ENCODE measurements at places on chromosomes 16 and 17.

GRCh38 chr16:73308771-73309170 lies 260.8 kb upstream of the ZFHX3 start:
- no peak for DNase-seq

DNA sequence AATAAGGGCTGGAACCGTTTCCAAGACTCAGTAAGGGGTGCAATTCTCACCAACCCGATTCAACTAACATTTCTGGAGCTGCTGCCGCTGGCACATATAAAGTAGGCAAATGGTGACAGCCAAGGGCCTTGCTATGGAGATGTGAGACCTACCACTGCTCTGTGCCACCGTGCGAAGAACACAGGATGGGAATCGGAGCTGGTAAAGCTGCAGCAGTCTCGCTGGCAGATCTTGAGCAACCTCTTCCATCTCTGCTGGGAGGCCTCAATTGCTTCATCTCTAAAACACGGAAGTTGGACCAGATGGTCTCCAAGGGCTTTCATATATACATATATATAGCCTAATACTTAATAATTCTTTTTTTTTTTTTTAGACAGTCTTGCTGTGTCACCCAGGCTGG lies 128.9 kb upstream of the RCVRN start:
- DNase-seq, result no peak

- no peak for DNase-seq
Observed at GRCh38 chr16:17403859-17404545, 66.8 kb downstream of the XYLT1 start.

DNA sequence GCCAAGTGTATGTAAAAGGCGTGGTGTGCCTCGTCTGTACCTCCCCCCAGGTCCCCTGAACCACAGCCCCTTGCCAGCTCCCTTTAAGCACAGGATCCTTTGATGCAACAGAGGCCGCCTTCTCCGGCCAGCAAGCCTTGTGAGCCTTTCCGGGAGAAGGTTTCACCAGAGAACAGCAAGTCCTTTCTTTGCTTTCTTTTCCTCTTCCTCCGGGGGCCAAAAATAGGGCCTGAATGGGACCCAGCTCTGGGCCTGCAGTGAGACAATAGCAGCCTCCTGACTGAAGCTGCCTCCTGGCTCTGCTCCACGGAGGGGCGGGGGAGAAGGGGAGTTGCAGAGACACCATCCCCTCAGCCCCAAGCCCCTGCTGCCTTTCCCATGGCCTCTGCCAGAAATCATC lies 9.0 kb downstream of the ADGRG1 start:
- no peak for DNase-seq

DNA sequence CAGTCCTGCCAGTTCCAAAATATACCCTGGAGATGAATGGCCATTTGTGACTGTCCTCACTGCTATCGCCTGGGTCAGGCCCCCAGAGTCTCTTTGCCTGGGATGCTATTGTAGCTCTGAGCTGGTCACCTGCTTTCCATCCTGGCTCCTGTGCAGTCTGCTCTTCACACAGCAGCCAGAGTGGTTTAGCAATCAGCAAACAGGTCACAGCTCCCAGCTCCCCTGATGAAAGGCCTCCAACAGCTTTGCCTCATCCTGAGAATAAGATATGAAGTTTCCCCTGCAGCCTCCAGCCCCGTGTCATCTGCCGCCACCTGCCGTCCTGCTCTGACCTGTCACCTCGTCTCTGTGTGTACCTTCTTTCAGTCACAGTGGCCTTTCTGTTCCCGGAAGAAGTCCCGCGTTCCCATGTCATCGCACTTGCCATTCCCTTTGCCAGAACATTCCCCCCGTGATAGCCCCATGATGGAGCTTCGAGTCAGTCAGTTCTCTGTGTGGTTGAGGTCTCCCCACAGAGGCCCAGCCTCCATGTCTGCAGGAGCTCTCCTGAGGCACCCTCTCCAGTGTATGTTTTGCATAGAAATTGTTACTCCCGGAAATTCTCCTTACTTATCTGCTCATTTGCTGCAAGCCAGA lies 281.5 kb downstream of the SNX29 start:
- no peak for DNase-seq

GRCh38 chr17:28881533-28882056 lies 15.9 kb downstream of the FLOT2 start:
- DNase-seq, result peak; percentile 81

DNA sequence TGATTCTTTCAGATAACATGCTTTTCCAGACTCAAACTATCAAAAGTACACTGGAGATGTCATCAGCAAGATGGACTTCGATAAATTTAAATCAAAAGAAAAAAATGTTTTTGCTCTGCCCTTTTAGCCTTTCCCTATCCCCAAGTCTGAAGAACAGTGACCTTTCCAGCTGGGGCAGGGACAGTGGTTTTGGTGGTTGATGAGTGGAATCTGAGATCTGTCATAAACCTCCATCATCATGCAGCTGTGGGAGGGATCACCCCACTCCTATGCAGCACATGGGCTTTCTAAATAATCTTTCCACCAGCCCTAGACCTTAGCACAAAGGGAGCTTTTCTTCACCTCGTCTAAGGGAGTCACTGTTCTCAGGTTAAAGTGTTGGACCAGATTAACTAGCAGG lies 869.5 kb upstream of the SOX9 start:
- DNase-seq, result no peak

- no peak for DNase-seq
Observed at GRCh38 chr17:7747635-7748071, 30.1 kb downstream of the DNAH2 start.

DNA sequence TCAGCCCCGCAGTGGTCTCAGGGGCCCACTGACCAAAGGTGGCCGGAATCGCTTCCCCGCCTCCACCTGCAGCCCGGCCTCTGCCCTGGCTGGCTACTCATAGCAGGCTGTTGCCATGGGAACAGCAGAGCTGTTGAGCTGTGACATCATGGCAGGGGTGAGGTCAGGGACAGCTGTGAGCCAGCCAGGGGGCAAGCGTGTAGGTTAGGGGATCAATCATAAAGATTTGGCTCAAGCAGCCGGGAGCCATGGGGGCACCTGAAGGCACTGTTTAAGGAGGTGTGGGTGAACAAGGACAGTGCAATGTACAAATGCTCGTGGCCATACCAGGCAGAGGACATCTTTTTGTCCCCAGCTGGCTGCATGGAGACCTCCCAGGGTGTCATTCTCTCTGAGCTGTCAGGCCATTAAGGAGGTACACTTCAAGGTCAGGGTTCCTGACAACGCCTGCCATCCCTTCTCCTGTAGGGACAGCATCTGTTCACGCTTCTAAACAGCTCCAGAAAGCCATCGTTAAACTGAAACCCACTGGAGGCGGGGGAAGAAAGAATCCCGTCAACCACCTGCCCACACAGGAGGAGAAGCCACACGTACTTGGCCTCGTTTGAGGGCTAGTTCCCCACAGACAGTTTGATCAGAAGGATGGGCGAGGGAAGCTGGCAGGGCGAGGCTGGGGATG lies at the start of gene CEP295NL:
Gene CEP295NL, minus strand, starts transcription at position 101 of the 679 bp plus-strand sequence. CDS start 1,373 bp downstream, outside the sequence.
- DNase-seq, result no peak

GRCh38 chr16:51453251-51453650 lies 302.2 kb upstream of the SALL1 start:
- no peak for DNase-seq

DNA sequence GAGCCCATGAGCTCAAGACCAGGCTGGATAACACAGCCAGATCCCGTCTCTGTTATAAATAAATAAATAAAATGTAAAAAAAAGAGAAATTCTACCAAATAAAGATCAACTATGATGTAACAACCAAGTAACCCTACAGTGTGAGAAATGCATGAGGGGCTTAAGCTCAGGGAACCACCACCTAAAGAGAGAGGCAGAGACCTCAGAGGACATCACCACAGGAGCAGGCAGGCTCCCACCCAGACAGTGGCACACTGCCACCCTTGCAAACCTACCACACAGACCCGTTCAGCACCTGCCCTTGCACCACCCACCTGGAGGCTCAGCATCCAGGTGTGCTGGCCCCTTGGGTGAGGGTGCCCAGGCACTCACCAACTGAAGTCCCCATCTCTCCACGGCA lies 45.6 kb downstream of the ANKRD11 start:
- no peak for DNase-seq

DNA sequence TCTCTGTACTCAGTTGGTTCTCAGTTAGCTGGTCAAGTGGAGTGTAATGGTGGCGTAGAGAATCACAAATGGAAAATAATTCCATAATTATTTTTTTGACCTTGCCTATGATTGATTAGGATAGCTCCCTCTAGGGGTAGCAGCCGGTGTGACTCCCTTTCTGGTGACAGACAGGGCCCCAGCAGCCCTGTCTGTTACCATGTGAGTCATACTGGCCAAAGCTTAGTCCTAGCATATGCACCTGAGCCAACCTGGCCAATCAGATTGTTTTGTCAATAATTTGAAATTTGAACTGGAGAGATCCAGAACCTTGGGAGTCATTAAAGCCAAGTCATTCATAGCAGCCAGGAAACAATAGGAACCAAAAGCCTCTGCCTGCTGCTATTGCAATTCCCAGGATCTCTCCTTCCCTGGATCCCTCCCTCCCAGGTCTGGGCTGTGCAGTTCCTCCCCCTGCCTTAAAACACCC lies 5.6 kb downstream of the PNPO start:
- DNase-seq, result no peak

- DNase-seq, result no peak
Observed at GRCh38 chr16:1460602-1461138, 14.2 kb downstream of the CLCN7 start.

DNA sequence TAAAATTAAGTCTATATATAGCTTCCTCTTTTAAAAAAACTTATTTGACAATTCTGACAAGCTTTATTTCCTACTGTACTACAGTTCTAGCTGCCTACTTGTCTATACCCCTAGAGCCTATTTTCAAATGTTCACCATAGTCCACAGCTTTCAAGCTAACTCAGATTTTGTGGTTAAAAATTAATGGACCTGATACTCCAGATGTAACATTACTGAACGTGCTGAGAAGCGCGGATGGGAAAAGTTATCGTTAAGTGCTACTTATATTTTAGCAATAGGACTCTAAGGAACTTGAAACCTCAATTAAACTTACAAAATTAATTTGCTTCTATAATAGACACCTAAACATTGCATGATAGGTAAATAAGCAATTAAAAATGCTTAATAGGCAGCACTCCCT lies 31.2 kb downstream of the GNA13 start:
- no peak for DNase-seq

- no peak for DNase-seq
Observed at GRCh38 chr16:53651357-53651756, 52.3 kb downstream of the RPGRIP1L start.

DNA sequence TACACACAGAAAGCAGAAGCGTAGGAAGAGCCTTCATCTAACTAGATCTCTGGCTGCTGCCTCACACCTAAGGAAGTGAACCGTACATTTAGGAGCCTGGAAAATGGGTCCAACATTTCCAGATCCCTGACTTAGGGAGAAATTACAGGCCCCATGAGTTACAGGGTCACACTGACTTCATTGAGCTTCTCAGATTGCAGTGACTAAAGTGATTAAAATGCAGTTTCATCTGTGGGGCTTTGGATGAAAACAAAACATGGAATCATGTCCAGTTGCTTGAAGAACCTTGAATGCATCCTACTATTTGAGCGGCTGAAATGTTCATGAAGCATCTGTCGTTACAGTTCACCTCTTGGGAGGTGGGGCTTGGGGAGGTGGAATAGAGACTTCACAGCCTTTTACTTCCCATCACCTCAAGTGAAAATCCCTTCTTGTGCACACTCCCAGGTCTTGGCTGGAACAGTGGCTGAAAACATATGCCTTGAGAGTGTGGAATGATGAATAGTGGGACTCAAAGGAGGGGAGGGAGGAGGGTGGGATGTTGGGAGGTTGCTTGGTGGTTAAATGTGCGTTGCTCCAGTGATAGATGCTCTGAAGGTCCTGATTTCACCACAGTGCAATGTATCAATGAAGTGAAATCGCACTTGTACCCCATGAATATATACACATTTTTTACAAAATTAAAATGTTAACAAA lies 19.7 kb downstream of the TEKT3 start:
- no peak for DNase-seq

- no peak for DNase-seq
Observed at GRCh38 chr17:32731556-32732295, 145.2 kb downstream of the MYO1D start.

GRCh38 chr17:83012868-83013778 lies 66.3 kb upstream of the METRNL start:
- DNase-seq, result peak; percentile 84

DNA sequence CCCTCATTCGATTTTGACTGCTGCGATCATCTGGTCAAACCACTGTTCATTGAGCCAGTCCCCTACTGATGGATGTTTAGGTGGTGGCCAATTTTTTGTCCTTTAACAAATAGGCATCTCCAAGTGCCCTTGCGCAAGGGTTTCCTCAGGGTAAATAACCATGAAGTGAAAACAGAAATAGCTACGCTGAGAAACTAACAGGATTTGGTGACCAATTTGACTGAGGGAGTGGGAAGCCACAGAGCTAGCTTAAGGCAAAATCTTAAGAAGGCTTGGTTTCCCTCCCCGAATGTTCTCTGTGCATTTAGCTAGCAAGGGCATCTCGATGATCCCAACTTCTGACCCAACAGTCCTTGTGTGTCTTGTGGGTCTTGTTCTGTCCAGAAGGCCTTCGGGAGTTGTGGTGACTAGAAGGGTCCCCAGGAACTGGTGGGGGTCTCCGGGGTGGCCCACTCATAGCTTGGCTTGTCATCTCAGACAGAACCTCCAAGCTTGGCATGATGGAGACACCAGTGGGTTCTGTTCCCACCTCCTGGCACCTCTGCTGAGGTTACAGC lies 117.2 kb downstream of the SOCS1 start:
- no peak for DNase-seq

DNA sequence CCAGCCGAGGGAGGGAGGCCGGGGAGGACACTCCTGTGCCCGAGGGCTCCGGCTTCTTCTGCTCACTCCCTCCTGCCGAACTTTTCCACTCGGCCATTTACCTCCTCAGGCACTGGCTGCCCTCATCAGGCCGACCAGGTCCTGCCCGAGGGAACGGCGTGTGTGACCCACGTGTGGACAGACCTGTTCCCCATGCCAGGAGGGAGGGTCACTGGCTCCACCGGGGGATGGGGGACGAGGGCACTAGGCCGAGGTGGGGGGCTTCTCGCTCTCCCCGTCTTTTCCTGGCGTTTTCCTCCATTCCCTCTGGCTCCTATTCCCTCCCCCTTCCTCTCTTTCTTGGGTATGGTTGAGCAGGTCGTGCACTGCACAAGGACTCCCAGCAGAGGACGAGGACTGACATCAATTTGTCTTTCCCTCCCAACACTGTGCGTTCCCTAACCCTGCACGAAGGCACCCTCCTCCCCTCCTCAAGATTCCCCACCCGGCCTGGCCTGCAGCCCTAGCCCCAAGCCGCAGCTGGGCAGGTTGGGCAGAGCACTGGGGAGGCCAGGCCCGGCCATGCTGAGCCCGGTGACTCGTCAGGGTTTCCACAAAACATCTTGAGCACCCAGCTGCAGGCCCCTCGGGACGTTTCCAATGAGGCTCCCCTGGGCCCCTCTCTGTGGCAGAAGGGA lies 3.2 kb upstream of the IL17C start:
- no peak for DNase-seq

GRCh38 chr17:43860077-43860725 lies 13.2 kb downstream of the CD300LG start:
- no peak for DNase-seq

- DNase-seq, result no peak
Observed at GRCh38 chr17:21689604-21690003, 2.7 kb upstream of the KCNJ18 start.

GRCh38 chr16:11748404-11749254 lies 6.0 kb upstream of the TXNDC11 start:
- DNase-seq, result no peak

GRCh38 chr17:37081287-37081686 lies 132.5 kb downstream of the AATF start:
- no peak for DNase-seq

- DNase-seq, result no peak
Observed at GRCh38 chr16:22857296-22858025, 43.5 kb downstream of the HS3ST2 start.

Data from vagina (tissue), 2 donors.